ENCODE measurements at places on chromosomes 2 and 18.

- peak; percentile 52 for DNase-seq
Measured at GRCh38 chr2:176147800-176148496, 3.4 kb upstream of the HOXD4 start.

GRCh38 chr2:72325592-72326422 lies 178.1 kb upstream of the CYP26B1 start:
- no peak for DNase-seq

- peak; percentile 42 for DNase-seq
Measured at GRCh38 chr2:219452361-219453317, 18.0 kb downstream of the SPEG start.

DNA sequence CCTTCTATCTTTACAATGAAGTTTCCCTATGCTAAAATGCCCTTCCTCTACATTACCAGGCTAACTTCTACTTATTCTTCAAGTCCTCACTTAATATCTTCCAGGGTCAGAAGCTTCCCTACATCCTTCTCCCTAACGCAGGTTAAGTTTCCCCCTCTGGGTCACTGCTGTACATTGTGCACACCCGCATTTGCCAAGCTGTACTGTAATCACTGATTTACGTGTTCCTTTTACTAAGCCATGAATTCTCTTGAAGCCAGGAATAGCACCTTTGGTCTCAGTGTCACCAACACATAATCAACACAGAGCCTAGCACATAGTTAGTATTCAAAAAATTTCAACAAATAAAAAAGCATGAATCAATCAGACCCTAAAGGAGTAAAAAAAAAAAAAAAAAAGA lies 22.3 kb downstream of the ACVR1 start:
- DNase-seq = no peak

GRCh38 chr2:24744356-24744755 lies 48.8 kb downstream of the PTRHD1 start:
- no peak for DNase-seq

DNA sequence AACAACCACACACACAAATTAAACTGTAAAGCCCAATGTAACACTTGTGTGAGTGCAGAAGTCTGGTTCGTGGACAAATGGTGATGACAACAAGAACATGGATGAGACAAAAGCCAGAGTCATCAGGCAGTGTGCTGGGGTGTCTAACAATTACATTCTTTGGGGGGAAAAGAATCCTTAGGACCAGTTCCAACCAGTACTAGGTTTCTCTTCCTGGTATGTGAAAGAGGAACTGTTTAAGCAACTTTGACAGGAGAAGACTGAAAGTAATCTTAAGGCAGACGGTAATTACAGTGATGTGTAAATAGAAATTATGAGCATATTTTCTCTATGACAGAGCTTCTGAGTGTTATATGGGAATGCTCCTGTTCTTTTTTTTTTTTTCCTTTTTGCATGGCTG lies 133.4 kb downstream of the AFF3 start:
- no peak for DNase-seq

Data from pancreas (tissue), 10 donors.